ENCODE measurements at places on chromosomes 12 and 14.

- DNase-seq = no peak
Observed at GRCh38 chr12:5204831-5205230, 161.2 kb downstream of the KCNA5 start.

DNA sequence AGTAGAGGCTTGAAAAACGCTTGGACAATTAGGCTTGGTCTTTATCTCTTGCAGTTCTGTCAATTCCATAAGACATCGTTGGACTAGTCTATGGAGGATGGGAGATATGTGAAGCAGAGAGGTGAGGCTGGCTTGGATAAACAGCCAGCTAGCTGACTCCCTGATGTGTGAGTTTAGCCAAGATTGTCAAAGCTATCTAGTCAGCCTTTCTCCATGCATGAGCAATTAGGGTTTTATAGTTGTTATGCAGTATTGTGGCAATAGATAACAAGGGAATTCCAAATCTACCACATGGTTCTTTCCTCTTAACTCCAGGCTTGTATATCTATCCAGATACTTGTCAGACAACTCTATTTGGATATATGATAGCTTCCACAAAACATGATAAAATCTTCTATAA lies 153.6 kb upstream of the NRXN3 start:
- no peak for DNase-seq

DNA sequence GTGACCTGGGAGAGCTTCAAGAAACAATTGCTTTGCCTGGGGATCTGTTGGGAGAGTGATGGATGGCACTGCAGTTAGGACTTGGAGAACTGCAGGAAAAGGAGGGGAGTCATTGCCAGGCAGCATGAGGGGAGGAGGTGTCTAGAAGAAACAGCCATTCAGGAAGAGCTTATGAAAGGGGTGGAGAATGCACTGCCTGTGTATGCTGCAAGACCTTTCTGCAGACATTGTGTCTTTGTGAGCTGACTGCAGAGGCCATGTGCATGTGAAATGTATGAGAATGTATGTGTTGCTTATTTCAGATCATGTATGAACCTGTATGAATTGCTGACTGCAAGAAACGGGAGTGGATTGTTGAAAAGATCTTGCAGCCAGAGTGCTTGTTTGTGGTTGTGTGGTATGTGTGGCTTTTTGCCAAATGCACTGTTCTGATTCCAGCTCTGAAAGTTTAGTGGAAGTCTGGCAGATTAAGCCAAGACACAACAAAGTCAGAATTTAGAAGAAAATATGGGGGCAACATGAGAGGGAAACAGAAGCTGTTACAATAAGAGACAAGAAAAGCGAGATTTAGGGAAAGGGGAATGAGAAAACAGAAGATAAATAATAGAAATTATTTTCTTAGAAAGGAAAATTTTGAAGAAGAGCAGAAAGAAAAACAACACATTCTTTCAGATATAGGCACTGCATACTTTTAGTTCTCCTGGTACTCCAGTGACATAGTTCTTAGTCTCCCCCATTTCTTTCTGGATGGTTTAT lies 9.8 kb upstream of the RIMKLB start:
- no peak for DNase-seq

DNA sequence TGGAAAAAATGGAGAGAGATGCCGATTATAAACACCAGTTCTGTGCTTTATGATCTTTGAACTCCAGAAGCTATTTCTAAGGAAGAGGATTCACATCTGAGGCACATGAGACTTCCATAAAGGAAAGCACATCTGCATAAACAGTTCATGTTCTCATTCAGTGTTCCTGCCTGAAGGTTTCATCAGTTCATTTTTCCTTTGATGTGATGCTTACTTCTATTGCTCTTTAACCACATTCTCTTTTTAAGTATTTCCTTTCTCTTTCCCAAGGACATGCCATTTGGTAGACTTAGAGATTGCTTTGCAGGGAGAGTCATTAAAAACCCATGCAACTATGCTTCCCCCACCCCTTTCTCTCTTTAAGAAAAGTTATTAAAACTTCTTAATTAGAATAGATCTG lies 387.0 kb upstream of the FLRT2 start:
- no peak for DNase-seq

GRCh38 chr14:106491851-106492250 lies 965.5 kb downstream of the TMEM121 start:
- no peak for DNase-seq

GRCh38 chr12:113911971-113912759 lies 54.0 kb downstream of the RBM19 start:
- no peak for DNase-seq

DNA sequence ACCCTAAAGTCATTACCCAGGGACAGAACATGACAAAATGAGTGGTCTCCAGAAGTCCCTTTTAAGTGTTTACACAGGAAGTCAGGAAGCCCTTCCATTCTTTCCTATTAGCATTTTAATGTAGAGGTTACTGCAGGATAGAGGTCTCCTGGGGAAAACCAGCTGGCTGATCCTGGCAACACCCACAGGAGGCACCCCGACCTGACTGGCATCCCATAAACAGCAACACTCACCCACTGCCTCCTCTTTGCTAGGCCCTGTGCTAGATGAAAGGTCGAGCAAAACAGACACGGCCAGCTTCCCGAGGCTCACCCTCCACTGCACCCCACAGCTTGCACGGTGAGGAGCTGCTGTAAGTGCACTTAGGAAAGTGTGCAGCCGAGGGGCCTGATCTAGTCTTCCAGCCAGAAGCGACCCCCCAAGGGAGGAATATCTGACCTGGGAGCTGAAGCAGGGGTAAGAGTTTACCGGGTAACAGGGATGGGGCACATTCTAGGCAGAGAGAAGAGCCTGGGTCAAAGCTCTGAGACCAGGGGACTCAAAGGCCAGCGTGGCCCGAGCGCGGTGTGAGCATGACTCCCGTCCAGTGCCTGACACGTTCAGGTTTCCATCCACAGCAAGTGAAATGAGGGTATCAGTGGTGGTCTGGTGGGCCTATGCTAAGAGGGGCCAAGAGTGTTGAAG lies 9.0 kb downstream of the DAZAP2 start:
- DNase-seq = no peak

GRCh38 chr14:48622980-48623379 lies 947.6 kb upstream of the MDGA2 start:
- DNase-seq = no peak

Measured in cortex of kidney (tissue), 1 donor.